ENCODE measurements at places on chromosomes 6 and 20.

GRCh38 chr6:158191761-158192160 lies 23.6 kb downstream of the GTF2H5 start:
- DNase-seq: no peak

GRCh38 chr6:147378819-147379218 lies 129.7 kb upstream of the SAMD5 start:
- DNase-seq: no peak

GRCh38 chr20:23841693-23842092 lies 15.2 kb upstream of the CST2 start:
- DNase-seq: no peak

- no peak for DNase-seq
Observed at GRCh38 chr20:57396984-57397692, 5.9 kb downstream of the RBM38 start.

DNA sequence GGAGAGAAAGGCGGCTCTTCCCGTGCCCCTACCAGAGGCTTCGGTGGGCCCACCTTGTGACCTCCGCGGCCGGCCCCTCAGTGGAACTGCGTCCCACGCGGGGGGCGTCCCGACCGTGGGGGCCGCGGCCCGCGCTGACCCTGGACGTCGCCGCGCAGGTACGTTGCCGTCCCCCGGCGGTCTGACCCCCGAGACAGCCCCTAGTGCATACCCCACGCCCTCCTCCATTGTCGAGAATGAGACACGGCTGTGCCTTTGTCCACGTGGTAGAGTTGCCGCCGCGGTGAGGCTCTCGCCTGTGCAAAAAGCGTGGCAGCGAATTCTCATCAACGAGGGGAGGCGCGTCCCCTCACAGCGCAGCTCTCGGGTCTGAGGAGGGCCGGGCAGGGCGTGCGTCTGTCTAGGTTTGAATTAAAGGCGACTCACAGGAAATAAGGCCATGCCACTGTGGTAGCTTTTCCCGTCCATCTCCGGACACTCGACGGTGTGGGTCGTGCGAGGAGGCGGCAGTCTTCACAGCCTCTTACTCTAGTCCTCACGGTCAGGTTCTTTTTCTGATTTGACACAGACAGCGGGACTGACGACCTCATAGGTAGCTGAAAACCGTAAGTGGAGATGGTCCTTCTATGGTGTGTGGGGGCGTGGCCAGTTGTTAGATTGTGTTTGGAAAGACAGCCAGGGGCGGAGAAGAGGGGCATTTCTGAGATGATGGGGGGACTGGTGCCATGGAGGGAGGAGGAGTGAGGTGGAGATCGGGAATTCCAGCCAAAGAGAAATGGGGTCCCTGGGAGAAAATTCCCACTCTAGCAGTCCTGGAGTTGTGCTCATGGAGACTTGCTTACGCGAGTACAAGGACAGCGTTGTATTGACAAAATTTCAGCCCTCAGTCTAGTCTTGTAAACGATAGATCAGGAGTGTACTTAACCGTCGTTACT lies 580 bp downstream of the NXT1 start:
- DNase-seq: peak; percentile 81
